Vagina (tissue), 2 donors: ENCODE measurements at places on chromosomes 1 and 21. TPM values are rescaled to one million over a fixed set of nuclear protein-coding genes. Genes with fewer than 3 reads are reported as not detected.

Gene NBPF20
- 1.7 TPM for total RNA-seq

Gene EXTL1
- total RNA-seq, result 0.74 TPM

Gene S100A4
- 375 TPM for total RNA-seq

Gene CFHR5
- not detected for total RNA-seq
